ENCODE measurements at places on chromosomes 4 and X. TPM values are rescaled to one million over a fixed set of nuclear protein-coding genes. Genes with fewer than 3 reads are reported as not detected.

LONRF3 gene
- total RNA-seq = 15.5 TPM

MGAT4D gene
- not detected for total RNA-seq

AR gene
- total RNA-seq = 4.7 TPM

ADGRG4 gene
- not detected for total RNA-seq

NDST3 gene
- total RNA-seq = not detected

JCHAIN gene
- total RNA-seq = not detected

NAP1L3 gene
- total RNA-seq = 3.3 TPM

ADGRL3 gene
- 7.5 TPM for total RNA-seq

UGT2A1 gene
- not detected for total RNA-seq

DNA sequence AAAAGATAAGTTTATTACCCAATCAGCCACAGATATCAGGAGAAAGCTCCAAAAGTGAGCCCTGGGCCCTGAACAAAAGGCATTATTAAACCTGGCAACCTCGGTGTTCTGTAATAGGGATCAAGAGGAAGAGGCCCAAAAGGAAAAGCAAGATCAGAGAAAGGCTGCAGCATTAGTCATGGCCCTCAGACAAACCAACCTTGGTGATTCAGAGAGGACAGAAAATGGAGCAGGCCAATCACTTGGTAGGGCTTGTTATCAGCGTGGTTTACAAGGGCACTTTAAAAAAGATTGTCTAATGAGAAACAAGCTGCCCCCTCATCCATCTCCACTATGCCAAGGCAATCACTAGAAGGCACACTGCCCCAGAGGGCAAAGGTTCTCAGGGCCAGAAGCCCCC, 75.7 kb downstream of the AGTR2 start:
- ATAC-seq = no peak

DNA sequence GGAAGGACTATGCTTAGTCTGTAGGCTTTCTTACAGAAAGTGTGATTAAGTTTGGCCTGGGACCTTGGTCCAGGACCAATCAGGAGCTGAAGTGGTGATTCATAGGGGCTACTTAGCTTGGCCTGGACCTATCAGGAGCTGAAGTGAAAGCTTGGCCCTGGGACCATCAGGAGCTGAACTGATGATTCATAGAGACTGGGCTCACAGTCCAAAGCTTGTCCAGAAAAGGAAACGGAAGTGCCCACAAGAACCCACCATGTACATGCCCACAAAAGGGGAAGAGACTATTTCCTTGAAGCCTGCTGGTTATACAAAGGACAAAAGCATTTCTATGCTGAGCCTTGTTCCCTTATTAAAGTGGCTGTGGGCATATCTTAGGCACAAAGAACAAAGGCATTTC, 12.6 kb downstream of the TENT5D start:
- ATAC-seq = no peak

GRCh38 chr4:89222170-89222569, 85.4 kb downstream of the GPRIN3 start:
- no peak for ATAC-seq

DNA sequence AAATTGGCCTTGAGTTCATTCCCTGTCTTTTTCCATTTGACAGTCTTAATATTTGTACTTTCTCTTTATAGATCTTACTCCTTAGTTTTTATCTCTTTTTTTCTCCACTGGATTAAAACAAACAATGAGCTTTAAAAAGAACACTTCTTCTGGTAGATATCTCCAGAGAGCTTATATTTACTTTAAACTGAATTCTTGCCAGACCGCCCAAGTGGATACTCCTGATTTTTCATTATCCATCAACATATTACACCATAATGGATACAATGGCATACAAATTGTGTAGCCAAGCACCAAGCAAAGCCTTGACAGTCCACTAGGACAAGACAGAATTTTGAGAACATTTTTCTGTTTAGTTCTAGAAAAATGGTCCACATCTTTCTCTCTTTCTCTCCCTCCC, 18.9 kb downstream of the TMSB4X start:
- ATAC-seq = no peak

DNA sequence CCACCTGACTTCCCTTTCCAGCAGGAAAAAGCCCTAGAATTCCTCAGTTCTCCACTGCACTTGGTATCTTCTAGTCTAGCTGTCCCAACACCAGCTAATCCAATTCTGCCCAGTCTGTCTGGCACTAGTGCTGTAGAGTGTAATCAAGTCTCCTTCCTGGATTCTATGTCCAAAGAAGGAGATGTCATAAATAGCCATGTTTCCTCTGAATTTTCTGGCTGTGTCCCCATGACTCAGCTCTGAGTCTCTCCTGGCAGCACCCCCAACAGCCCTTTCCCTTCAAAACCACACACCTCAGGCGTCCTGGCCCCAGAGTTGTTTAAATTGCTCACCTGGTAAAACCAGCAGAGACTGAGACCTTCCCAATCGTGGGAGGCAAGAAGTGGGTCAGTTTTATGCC, 197.2 kb downstream of the GRXCR1 start:
- peak; percentile 55 for ATAC-seq

DNA sequence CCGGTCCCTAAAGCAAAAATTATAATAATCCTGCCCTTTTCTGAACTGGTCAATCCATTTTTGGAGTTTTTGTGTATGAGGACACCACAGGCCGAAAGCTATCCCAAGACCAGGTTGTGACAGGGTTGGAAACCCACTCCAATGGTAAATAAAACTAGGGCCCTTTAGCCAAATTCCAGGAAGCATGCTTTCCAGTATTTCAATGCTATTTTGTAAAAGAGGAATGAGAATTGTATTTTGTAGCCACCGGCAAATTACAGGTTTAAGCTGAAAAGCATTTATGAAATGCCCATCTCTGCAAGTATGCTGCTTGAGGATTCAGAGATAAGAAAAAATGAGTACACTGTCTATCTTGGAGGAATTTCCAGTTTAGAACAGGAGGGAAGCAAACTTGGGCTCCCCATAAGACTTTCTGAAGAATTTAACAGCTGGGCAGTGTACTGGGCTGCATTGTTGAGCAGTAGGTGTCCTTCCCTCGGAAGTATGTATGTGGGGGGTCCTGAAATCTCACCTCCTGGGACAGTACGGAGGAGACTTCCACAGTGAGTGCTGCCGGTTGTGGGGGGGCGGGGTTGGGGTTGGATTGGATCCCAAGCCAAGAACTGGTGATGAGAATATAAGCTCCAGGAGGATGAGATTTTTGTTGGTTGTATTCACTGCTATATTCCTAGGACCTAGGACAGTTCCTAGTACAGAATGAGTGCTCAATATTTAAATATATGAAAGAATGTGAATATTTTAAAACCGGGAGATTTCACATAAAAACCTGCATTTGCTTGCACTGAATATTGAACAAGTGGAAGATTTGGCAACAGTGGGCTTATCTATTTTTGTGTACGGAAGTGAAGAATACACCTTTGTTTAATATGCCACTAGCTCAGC, 26.8 kb downstream of the OCIAD2 start:
- ATAC-seq = no peak

DNA sequence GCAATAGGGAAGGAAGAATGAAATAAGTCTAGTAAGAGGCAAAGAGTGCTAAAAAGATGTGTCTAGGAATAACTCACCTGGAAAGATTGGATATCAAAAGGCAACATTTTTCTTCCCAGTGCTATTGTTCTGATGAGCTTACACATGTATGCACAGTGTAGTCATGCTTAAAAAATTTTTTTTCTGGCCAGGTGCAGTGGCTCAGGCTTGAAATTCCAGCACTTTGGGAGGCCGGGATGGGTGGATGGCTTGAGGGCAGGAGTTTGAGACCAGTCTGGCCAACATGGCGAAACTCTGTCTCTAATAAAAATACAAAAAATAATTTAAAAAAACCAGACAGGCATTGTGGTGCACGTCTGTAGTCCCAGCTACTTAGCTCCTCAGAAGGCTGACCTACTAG, 795.8 kb upstream of the IGFBP7 start:
- no peak for ATAC-seq

GRCh38 chrX:96957718-96958117, 74.0 kb downstream of the RPA4 start:
- ATAC-seq = no peak

GRCh38 chr4:20983763-20984575, 283.7 kb downstream of the PACRGL start:
- no peak for ATAC-seq

- ATAC-seq = peak; percentile 51
Measured at GRCh38 chr4:76341063-76341462, 34.5 kb downstream of the STBD1 start.

DNA sequence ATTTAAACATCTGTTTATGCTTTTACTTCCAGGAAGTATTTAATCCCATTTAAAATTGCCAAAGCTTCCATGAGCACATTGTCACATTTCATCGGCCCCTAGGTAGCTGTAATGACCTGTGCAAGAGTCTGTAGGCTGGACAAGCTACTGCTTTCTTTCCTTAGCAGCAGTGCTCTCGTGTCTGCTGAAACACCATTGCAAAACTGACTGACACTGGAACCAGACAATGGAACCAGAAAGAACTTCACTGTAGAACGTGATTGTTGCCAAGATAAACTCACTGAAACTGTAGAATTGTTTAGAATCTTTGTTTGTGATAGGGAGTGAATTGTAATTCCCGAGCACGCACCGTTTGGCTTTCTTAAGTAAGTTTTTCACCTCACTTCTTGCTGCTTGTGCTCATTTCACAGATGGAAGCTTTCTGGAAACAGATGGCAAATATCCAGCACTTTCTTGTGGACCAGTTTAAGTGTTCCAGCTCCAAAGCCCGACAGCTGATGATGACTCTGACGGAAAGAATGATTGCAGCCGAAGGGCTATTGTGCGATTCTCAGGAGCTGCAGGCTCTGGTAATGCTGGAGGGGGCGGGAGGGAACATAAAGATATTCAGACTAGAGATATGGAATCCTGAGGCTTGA, 36.9 kb downstream of the EVC start:
- ATAC-seq = peak; percentile 63

DNA sequence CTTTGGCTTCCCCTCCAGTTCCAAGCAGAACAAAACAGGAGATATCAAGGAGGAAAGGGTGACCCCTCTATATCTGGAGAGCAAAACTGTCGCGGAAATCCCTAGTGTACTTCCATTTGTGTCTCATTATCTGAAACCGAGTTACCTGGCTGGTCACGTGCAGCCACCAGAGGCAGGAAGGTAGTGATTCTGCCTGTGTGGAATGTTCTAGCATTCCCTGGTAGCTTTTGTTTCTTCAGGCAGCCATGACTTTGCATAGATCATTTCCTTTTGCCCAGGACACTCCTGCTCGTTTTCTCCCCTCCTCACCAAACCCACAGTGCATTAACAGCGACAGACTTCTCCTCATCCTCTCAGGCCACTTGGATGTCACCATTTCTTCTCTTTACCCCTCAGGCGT, 107.9 kb downstream of the PTTG2 start:
- ATAC-seq = no peak

DNA sequence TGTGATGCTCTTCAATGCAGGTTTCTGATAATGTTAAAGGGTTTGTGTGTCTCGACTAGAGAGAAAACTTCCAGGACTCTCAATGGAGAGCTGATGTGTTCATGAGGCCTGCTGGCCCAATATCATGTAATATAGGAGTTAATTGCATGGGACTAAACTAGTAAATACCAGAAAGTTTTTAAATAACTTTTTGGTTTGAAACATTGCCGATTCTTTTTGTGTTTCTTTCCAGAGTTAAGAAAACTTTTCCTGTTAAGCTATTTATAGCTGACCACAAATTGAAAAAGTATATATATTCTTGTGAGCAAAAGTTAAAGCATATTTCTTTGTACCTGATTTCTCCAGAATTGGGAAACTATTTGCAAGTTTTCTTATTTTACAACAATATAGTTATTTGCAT, 49.7 kb downstream of the FAM9B start:
- ATAC-seq = no peak

DNA sequence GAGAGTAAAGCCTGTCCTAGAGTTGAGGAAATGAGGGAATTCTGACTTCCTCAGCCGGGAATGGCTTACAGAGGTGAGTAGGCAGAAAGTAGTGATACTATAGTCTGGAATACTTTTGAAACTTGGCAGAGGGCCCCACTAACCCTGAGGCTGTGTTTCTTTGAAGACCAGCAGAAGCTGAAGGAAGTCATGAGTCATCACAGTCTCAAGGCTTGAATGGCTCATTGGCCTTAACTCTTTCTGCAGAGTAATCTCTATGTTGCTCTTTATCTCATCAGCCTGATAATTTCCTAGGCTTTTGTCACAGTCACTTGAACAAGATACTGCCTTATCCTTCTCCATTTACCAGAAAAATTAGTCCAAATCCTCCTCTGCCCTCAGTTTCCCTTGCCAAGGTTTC, 80.8 kb downstream of the ANKRD50 start:
- ATAC-seq = peak; percentile 57

GRCh38 chr4:94504545-94504944, 52.8 kb downstream of the PDLIM5 start:
- no peak for ATAC-seq

DNA sequence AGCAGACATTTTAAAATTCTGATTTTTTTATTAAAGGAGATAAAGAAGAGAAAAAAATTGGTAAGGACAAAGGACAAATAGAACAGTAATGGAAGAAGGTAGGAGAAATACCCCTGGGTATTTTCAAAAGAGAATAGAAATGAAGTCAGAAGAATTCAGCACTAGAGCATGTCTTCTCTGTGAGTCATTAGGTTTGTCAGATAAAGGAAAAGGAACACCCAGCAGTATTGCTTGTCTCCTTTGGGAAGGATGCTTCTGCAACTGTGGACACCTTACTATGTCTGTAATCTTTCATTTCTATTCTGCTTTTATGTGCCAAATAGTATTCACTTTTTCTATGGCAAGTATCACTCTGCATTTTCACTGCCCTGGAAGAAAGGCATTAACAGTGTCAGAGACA, 24.0 kb upstream of the PCDH7 start:
- ATAC-seq = no peak

DNA sequence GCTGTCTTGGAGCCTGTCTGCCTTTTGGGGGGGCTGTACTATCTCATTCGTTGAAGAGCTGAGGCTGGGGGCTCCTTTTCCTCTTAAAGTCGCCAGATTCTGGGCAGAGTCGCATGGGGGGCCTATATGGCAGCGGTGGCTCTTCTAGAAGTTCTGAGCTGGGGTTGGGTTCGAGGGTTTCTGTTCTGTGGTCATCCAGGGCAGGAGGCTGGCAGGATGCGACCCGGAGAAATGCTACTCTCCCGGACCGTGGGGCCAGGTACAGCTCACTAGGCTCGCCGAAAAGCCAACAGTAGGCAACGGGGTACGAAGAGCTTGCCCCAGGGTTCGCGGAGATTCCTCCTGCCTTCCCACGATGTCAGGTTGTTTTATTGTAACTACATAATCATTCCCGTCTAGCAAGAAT, 1.9 kb upstream of the CITED1 start:
- no peak for ATAC-seq

GRCh38 chrX:100931925-100932285, 3.2 kb upstream of the XKRX start:
- ATAC-seq = no peak

DNA sequence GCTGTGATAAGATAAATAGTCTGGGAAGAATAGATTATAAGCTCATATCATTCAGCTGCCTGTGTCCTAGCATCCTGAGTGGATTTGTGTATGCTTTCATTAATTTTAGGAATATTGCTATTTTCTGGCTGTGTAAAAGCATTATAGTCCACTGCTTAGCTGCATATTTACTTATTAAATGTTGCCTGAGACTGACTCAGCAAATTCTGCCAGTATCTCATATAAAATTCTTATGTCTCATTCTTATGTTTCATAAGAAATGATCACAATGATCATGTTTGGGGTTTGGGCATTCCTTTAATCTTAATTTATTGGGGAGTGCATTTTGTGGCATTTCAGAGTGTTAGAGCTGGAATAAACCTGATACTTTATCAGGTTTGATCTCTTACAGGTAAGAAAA, 34.9 kb downstream of the RASSF6 start:
- no peak for ATAC-seq

- no peak for ATAC-seq
Measured at GRCh38 chr4:140466146-140466545, 31.9 kb downstream of the MGAT4D start.

GRCh38 chrX:54012830-54013500, 31.3 kb downstream of the PHF8 start:
- no peak for ATAC-seq
